Stimulated activated CD4-positive, alpha-beta T cell treated with anti-CD3 and anti-CD28 coated beads, Interleukin-1b, Interleukin-23, amount 100 ng/mL, for 4 hours (primary cell): ENCODE measurements at places on chromosomes 6 and 20.

- DNase-seq: no peak
Measured at GRCh38 chr6:122818866-122819265, 29.8 kb downstream of the SMPDL3A start.

DNA sequence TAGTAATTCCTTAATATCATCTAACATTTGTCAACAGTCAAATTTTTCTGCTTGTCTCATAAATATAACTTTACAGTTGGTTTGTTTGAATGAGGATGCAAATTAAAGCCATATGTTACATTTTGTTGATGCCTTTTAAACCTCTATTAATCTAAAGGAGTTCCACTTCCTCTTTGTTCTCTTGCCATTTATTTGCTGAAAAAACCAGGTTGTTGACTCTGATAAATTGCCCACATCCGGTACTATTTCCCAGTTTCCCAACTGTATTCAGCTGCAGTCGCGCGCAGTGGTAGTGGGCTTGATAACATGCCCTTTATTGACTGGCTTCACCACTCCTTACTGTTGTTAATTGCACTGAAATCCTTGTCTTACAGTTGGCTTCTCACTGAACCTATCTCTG lies 32.8 kb upstream of the SIRPB2 start:
- no peak for DNase-seq

GRCh38 chr6:137087902-137088301 lies 43.1 kb upstream of the IL20RA start:
- DNase-seq: no peak

DNA sequence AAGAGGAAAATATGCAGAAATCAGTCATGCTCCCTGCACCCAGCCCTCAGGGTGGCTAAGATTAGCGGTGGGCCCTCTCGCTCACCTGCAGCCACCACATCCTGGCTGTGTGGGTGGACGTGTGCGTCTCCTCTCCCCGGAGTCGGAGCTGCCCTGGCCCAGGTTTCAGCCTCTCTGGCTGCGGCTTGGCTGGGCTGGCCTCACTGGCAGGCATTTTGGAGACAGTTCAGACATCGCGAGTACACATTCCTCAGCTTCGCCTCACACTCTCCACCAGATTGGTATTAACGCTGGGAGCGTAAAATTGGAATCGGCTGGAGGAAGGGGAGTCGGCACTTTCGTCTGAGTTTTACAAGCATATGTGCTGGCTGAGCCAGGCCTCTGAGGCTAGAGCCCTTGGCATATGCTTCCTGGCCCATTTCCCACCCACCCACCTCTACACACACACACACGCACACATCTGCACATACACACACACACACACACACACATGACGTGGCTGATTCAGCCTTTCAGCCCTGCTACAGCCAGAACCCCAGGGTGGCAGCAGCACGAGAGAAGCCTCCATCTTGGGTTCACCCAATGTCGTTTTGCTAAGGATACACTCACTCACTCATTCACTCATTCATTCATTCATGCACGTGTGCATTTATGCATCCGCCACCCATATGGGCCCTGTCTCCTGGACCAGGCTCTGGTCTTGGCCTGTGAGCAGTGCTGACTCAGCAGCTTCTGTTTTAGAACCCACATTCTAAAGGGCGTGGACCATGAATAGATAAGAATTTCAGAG lies 42.9 kb downstream of the BCAS4 start:
- DNase-seq: no peak

DNA sequence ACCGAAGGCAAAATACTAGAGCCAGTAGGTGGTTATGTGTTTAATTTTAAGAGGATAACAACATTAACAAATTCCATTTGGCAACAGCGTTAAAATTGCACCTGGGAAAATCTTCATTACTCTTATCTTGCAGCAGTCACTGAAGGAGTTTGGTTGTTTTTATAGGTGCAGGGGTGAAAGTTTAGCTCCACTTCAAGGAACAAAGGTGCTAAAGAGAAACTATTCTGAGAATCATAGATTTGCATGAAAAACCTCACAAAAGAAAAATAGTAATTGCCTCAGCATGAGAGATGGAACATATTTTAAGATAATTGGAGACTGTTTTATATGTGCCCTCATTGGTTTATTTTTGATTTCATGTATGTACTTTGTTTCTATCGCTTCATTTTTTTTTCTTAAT lies 444.4 kb downstream of the UTRN start:
- no peak for DNase-seq

GRCh38 chr20:8309634-8310033 lies 177.6 kb downstream of the PLCB1 start:
- DNase-seq: no peak

GRCh38 chr6:73368675-73369074 lies 1.0 kb downstream of the OOEP start:
- no peak for DNase-seq

- DNase-seq: no peak
Measured at GRCh38 chr20:21548390-21549035, 34.6 kb upstream of the NKX2-2 start.

- DNase-seq: no peak
Measured at GRCh38 chr6:11778648-11779328, at the start of gene ADTRP. TSS of gene ADTRP (minus strand) at chr6:11778803. CDS start at chr6:11778759, 44 bp downstream.

DNA sequence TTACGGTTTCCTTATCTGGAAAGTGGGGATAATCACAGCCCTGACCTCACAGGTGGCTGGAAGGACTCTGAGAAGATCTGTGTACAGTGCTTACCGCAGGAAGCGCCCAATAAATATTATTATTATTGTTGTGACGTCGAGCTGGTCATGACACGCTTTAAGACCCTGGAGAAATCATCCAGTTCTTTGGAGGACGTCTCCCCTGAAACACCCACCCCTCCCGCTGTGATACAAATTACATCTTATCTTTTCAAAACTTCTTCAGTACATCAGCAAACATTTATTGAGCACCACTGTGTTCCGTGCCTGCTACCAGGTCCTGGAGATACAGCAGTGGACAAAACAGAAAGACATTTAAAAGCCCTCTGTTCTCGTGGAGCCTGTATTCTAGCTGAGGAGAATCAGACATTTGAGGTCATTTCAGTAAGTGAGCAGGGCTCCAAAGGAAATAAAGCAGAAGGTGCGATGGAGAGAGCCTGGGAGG lies 118.7 kb downstream of the CEBPB start:
- no peak for DNase-seq

DNA sequence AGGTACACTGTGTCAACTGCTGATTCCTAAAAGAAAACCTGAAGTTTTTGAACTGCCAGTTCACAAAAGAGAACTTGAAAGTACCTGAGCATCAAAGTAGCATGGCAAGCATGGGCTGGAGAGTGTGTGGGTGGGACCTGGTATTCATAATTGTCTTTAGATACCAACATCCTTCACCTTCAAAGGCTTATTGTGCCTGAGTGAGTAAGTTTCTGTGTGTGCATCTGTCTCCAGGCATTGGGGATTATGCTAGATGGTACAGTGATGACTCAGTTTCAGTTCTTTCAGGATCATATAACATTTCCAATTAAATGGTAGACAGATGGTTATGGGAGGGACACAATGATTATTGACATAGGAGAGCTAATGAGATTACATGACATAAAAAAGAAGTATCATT lies 238.5 kb downstream of the ZFAND3 start:
- DNase-seq: peak; percentile 37

DNA sequence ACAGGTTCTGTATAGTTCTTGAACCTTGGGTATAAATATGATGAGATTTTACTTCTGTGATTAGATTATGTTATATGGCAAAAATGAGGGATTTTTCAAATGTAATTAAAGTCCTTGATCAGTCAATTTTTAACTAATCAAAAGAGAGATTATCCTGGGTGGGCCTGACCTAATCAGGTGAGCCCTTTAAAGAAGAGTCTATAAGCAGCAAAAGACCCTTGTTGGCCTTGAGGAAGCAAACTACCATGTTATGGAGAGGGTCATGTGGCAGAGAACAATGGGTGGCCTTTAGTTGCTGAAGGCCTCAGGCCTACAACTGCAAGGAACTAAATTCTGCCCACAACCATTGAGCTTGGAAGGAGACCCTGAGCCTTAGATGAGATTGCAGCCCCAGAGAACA lies 102.5 kb upstream of the RIPOR2 start:
- DNase-seq: no peak

DNA sequence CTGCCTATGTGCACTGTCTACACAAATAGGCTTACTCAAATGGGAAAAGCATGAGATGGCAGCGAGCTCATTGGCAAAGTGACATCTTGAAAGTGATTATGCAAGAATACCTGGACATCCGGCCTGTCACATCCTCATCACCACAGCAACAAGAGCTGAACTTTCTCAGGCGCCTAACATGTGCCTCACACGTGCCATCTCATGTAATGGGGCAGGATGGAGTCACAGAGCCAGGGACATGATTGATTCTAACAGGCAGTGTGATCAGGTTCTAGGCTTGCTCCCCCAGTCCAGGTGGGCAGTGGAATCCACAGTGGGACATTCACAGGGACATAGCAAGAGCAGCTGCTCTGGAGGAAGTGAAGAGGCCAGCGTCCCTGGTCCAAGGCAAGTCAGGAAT lies 192.3 kb upstream of the SSTR4 start:
- no peak for DNase-seq

GRCh38 chr20:62362991-62363919 lies 3.9 kb downstream of the LAMA5 start:
- DNase-seq: no peak
